ENCODE measurements at places on chromosomes 5 and 9.
A peak's percentile ranks its signal among the peaks of the same experiment; 100 is the strongest.

- H3K27ac ChIP-seq: no peak overlapping the region
- no peak overlapping the region for H3K4me3 ChIP-seq
- no peaks in the 10 kb centered on the region for H3K36me3 ChIP-seq
Observed at GRCh38 chr5:96945144-96945897, 9.4 kb downstream of the LNPEP start.

DNA sequence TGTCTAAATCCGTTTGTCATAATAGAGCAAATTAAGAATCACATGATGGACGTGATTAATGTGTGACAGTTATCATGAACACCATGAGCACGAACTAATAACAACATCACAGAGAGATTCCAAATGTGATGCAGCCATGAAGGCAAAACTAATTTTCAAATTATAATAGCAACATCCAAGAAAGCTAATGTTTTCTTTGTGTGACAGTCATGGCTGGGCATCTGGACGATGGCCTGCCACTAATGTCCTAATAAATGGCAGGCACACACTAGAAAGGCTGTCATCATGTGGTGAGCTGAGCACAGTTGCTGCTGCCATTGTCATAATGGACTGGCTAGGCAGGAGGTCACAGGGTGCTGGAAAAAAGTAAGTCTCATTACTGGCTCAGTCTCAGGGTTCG lies 280.0 kb upstream of the EFNA5 start:
- H3K36me3 ChIP-seq: no peaks in the 10 kb centered on the region
- no peaks in the 10 kb centered on the region for H3K27me3 ChIP-seq
- no peak overlapping the region for H3K27ac ChIP-seq

- no peak overlapping the region for H3K4me3 ChIP-seq
- no peak for DNase-seq
- no peak overlapping the region for H3K27ac ChIP-seq
- H3K36me3 ChIP-seq: no peaks in the 10 kb centered on the region
- H3K4me1 ChIP-seq: peaks cover 10% of the 10 kb centered on the region
- no peaks in the 10 kb centered on the region for H3K27me3 ChIP-seq
Observed at GRCh38 chr9:615756-616155, 225.7 kb upstream of the DMRT1 start.

GRCh38 chr5:27962198-27962597 lies 923.8 kb upstream of the CDH9 start:
- H3K4me3 ChIP-seq: no peak overlapping the region
- no peaks in the 10 kb centered on the region for H3K4me1 ChIP-seq
- no peak for DNase-seq
- no peaks in the 10 kb centered on the region for H3K36me3 ChIP-seq

GRCh38 chr5:151699071-151699901 lies 12.6 kb upstream of the SPARC start:
- no peaks in the 10 kb centered on the region for H3K4me1 ChIP-seq
- DNase-seq: no peak
- peak overlapping the region; percentile 76 for H3K27ac ChIP-seq
- H3K4me3 ChIP-seq: no peak overlapping the region
- no peaks in the 10 kb centered on the region for H3K36me3 ChIP-seq

DNA sequence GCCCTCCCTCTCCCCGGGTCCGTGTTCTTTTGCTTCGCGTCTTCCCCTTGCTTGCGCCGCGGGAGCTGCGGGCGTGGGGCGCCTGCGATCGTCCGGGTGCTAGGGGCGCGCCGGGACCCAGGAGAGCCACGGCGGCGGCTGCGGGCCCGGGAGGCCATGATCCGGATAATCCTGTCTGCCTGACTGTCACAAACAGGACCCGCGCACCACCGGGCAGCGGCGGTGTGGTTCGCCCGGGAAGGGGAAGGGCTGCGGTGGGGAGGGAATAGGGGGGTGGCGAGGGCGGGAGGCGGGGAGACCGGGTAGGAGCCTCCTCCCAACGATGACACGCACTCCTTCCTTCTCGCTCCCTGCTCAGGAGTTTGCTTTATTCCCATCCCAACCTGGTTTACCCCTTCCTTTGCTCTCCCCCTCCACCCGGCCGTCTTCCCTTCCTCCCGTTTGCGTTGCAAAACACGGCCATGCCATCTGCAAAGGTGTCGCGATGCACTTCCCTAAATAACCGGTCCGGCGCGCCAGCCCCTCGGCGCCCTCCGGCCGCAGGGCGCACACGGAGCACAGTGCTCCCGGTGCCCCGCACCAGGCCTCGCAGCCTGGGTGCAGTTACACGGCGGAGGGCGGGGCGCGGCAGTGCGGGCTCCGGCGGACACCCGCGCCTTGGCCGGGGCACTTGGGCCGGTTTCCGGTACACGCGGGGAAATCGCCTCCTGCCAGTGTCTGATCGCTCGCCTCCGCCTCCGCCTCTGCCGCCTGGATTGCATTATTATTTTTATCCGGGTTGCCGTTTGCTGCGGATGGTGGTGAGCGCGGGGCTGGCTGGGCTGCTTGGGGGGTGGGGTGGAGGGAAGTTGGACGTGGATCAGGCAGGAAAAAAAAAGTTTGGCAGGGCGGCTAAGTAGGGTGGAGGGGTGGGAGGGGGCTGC lies 1.5 kb downstream of the SMARCA2 start:
- H3K4me3 ChIP-seq: peak overlapping the region; percentile 93
- H3K4me1 ChIP-seq: peaks cover 44% of the 10 kb centered on the region
- no peaks in the 10 kb centered on the region for H3K27me3 ChIP-seq
- H3K36me3 ChIP-seq: no peaks in the 10 kb centered on the region

DNA sequence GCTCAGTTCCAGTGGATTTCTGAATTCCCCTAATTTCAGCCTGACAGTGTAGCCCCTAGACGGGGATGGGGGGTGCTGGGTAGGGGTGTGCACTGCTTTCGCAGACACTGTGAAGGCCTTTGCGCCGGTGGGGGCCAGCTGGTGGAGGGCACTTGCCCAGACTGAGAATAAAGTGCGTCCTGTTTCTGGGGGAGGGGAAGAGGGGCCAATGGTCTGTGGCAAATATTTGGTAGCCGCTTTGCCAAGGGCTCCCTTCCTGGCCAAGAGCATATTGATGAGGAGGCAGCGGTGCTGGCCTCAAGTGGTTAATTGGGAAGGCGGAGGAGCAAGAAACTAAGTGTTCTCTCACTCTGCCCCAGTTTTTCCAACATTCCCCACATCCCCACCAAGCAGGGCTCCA lies 1.4 kb downstream of the CXCL14 start:
- H3K4me1 ChIP-seq: peaks cover 7% of the 10 kb centered on the region
- peaks cover 56% of the 10 kb centered on the region for H3K27me3 ChIP-seq
- no peak overlapping the region for H3K4me3 ChIP-seq
- no peak for DNase-seq
- no peak overlapping the region for H3K27ac ChIP-seq

DNA sequence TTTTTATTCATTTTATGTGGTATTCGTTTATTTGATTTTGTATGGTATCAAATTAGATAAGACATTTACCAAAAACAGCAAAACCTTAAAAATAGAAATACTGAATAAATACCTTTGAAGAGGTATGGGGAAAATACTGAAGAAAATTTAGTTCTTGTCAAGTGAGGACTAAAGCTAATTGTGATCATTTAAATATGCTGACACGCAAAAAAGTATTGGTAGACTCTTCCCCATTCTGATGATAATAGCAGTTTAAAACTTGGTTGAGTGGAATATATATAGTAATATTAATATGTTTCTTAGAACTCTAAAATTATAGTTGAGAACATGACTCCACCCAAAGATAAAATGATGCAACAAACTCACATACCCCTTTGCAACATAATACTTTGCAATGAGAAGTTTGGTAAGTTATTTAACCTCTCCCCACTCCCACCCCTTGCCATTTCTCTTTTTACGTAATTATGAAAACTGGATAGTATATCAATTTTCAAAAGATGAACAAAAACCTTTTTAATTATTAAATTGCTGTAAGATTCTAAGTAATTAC lies 30.1 kb upstream of the SNX24 start:
- no peaks in the 10 kb centered on the region for H3K27me3 ChIP-seq
- DNase-seq: no peak
- no peak overlapping the region for H3K4me3 ChIP-seq
- no peaks in the 10 kb centered on the region for H3K4me1 ChIP-seq

DNA sequence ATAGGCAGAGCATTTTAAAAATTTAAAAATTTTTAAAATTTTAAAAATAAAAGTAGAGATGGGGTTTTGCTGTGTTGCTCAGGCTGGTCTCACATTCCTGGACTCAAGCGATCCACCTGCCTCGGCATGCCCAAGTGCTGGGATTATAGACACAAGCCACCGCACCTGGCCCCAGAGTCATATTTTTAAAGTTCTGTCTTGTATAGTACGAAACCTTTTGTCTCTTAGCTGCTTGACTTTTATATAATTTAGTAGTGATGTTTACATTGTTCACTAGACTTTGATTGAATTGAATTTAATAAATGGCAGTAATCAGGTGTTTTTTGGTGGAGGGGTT lies 31.0 kb downstream of the LRRTM2 start:
- H3K27me3 ChIP-seq: no peaks in the 10 kb centered on the region
- no peaks in the 10 kb centered on the region for H3K36me3 ChIP-seq
- no peak for DNase-seq
- H3K4me3 ChIP-seq: no peak overlapping the region
- H3K27ac ChIP-seq: no peak overlapping the region

DNA sequence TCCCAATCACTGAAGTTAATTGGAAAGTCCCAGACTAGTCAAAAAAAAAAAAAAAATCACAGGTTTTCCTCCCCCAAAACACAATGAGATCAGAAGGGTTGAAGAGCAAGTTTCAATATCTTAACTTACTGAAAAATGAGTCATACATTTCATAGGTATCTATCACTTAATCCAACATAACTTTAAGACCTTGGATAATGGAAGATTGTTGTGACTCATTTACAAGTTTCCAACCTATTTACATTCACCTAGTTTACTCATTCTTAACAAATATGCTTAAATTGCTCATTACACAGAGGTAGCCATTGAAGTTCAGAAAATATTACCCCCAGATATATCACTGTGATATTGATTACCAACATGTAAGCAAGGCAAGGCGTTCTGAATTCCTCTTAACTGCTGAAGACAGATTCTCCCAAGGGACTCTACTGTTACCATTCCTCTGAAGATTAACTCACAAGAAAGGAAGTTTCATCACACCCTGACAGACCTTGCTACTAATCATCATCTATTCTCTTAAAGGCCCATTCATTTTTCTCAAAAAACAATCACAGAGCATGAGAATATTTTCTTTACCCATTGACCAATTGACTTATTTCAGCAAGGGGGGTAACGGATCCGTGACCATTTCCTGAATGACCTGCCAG lies 563.8 kb downstream of the TLE1 start:
- no peaks in the 10 kb centered on the region for H3K4me1 ChIP-seq
- H3K36me3 ChIP-seq: no peaks in the 10 kb centered on the region
- H3K27ac ChIP-seq: no peak overlapping the region
- no peaks in the 10 kb centered on the region for H3K27me3 ChIP-seq
- no peak for DNase-seq

GRCh38 chr5:167472566-167473108 lies 818.8 kb upstream of the WWC1 start:
- no peaks in the 10 kb centered on the region for H3K27me3 ChIP-seq
- no peaks in the 10 kb centered on the region for H3K36me3 ChIP-seq
- DNase-seq: no peak
- no peaks in the 10 kb centered on the region for H3K4me1 ChIP-seq

- H3K36me3 ChIP-seq: no peaks in the 10 kb centered on the region
- H3K27me3 ChIP-seq: no peaks in the 10 kb centered on the region
- H3K4me3 ChIP-seq: no peak overlapping the region
- no peaks in the 10 kb centered on the region for H3K4me1 ChIP-seq
Observed at GRCh38 chr5:23482642-23483041, 24.8 kb upstream of the PRDM9 start.

DNA sequence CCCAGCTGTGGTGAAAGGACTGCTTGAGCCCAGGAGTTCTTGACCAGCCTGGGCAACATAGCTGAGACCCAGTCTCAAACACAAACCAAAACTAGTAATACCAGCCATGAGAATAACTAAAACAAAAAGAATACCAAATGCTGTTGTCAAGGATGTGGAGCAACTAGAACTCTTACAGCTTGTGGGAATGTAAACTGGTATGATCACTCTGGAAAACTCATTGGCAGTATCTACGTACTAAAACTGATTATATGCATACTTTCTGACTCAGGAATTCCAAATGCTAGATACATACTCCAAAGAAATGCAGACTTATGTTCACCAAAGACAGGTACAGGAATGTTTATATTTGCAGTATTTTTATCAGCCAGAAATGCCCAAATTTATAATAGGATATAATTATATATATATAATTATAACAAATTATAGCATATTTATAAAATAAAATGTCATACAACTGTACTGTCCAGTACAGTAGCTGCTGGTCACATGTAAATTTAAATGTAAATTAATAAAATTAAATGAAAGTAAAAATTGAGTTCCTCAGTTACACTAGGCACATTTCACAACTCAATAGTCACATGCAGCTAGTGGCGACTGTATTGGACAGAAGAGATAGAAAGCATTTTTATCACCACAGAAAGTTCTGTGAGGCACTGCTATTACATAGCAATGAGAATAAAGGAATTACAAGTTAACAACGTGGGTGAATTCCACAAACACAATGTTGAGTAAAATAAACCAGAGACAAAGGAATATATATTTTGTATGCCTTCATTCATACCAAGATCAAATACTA lies 118.5 kb downstream of the GNAQ start:
- H3K27ac ChIP-seq: no peak overlapping the region
- no peak for DNase-seq
- no peaks in the 10 kb centered on the region for H3K27me3 ChIP-seq
- H3K4me3 ChIP-seq: no peak overlapping the region
- H3K4me1 ChIP-seq: peaks cover 15% of the 10 kb centered on the region

- no peaks in the 10 kb centered on the region for H3K36me3 ChIP-seq
- no peak overlapping the region for H3K27ac ChIP-seq
- H3K4me3 ChIP-seq: no peak overlapping the region
Observed at GRCh38 chr5:94285984-94286383, 332.4 kb downstream of the KIAA0825 start.

- peaks cover 27% of the 10 kb centered on the region for H3K4me1 ChIP-seq
- peak overlapping the region; percentile 25 for H3K4me3 ChIP-seq
- H3K27ac ChIP-seq: no peak overlapping the region
- DNase-seq: no peak
Observed at GRCh38 chr5:67195406-67196275, 958 bp downstream of the CD180 start.

DNA sequence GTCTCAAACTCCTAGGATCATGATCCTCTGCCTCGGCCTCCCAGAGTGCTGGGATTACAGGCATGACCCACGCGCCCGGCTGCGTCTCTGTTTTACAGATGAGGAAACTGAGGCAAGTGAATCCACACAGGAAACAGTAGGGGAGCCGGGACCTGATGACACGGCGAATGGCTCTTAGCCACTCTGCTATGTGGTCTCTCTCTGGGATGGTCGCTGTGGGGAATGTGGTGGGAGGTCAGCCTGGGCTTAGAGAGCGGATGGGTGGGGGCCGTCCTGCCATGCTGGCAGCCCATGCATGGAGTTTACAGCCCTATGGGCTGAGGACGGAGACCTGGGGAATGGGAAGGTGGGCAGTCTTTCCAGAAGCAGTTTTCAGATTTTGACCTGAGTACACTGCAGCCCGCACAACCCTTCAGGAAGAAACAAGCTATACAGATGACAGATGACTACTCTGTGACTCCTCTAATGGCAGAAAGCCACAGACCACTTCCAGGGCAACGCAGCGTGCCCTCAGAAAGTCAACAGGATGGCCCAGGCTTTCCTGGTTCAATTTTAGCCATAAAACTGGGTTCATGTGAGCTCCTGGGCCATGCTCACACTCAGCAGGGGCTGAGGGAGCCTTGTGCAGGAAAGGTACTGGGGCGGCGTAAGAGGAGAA lies 136.1 kb upstream of the RAPGEF1 start:
- H3K36me3 ChIP-seq: no peaks in the 10 kb centered on the region
- DNase-seq: no peak
- H3K27me3 ChIP-seq: no peaks in the 10 kb centered on the region
- H3K27ac ChIP-seq: no peak overlapping the region
- no peaks in the 10 kb centered on the region for H3K4me1 ChIP-seq
- no peak overlapping the region for H3K4me3 ChIP-seq
